ENCODE measurements at places on chromosomes 4 and X.

GRCh38 chr4:105709081-105709450 lies 482 bp downstream of the GSTCD start:
- no peak for DNase-seq

- no peak for DNase-seq
Measured at GRCh38 chrX:121579016-121579760, 531.8 kb downstream of the GLUD2 start.

GRCh38 chr4:83605744-83606172 lies 69.8 kb downstream of the GPAT3 start:
- no peak for DNase-seq

GRCh38 chrX:15747626-15748173 lies 9.6 kb downstream of the CA5B start:
- DNase-seq: no peak

GRCh38 chrX:107374132-107374531 lies 75.3 kb upstream of the FRMPD3 start:
- DNase-seq: no peak

GRCh38 chr4:52949336-52949735 lies 87.2 kb downstream of the RASL11B start:
- no peak for DNase-seq

GRCh38 chrX:96761566-96761965 lies 76.9 kb downstream of the DIAPH2 start:
- DNase-seq: no peak

- no peak for DNase-seq
Measured at GRCh38 chr4:20490734-20491133, 209.5 kb upstream of the PACRGL start.

- DNase-seq: no peak
Measured at GRCh38 chrX:139751053-139751452, 43.1 kb upstream of the MCF2 start.

DNA sequence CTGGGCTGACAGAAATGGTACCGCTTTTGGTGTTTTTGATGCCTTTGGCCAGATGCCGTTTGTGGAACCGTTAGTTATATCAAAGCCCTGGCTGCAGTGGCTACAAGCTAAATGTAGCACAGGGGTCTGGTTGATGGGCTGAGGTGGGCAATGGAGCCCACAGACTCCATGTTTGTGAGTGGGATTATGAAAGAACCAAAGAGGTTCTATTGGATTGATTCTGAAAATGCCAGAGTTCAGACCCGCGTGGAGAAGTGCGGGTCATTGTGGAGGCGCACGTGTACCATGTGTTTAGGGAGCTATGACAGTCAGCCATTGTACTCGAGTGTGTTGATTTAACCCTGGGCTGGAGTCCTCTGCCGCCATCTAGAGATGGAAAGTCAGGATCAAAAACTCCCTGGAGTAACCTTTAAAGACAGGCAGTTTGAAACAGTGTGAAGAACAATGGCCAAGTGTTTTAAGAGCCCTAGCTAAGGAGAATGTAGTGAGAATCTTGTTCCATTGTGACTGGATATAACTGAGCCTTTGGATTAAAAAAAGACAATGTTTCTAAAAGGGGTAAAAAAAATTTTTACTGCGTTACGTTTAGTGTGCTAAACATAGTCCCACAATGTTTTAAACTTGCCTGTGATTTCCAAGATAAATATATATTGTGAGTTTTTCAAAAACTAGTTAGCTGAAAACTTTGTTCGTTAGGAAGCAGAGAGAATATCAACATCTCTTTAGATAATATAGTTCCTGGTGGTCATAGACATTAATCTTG lies 12.7 kb downstream of the ART3 start:
- no peak for DNase-seq

DNA sequence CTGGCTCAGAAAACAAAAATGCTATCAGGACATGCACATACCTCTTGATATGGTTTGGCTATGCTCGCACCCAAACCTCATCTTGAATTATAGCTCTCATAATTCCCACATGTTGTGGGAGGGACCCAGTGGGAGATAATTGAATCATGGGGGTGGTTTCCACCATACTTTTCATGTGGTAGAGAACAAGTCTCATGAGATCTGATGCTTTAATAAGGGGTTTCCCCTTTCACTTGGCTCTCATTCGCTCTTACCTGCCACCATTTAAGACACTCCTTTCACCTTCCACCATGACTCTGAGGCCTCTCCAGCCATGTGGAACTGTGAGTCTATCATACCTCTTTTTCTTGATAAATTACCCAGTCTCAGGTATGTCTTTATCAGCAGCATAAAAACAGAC lies 958.6 kb downstream of the TRAM1L1 start:
- no peak for DNase-seq

- no peak for DNase-seq
Measured at GRCh38 chr4:109511414-109511813, 48.6 kb upstream of the MCUB start.

DNA sequence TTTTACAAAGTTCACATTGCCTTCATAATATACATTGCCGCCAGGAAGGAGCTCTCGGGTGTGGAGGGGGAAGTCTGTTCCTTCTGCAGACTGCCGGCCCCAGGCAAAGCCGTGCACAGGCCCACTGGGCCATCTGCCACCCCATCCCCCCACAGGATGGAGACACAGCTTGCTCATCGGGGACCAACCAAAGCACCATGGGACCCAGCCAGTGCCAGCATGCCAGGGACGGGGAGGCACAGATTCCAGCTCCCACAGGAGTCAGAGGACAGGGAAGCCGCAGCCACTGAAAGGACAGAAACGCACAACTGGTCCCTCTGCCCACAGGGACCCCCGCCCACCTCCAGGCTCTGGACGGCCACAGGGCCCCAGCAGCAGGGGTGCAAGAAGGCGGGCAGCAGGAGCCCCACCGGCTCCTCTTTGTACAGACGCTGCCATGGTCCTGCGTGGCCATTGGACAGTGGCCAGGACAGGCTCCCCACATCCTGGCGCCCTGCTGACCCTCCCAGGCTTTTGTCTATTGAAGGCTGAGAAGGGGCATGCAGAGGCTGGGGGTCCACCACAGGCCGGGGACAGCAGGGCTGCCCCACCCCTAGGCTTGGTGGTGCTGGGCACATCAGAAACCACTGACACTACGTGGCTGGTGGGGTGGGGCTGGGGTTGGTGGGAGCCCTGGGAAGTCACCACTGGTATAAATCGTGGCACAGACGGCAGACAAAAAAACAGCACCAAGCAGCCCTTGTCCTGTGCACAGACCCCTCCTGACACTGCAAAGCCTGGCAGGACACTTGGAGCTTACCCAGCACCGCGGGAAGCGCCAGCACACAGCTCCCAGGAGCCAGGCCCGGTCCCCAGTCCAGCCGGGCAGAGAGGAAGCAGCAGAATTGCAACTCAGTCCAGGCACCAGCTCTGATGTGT lies 89.0 kb downstream of the FAM53A start:
- no peak for DNase-seq

- DNase-seq: no peak
Measured at GRCh38 chrX:115561605-115562479, 868 bp downstream of the PLS3 start.

DNA sequence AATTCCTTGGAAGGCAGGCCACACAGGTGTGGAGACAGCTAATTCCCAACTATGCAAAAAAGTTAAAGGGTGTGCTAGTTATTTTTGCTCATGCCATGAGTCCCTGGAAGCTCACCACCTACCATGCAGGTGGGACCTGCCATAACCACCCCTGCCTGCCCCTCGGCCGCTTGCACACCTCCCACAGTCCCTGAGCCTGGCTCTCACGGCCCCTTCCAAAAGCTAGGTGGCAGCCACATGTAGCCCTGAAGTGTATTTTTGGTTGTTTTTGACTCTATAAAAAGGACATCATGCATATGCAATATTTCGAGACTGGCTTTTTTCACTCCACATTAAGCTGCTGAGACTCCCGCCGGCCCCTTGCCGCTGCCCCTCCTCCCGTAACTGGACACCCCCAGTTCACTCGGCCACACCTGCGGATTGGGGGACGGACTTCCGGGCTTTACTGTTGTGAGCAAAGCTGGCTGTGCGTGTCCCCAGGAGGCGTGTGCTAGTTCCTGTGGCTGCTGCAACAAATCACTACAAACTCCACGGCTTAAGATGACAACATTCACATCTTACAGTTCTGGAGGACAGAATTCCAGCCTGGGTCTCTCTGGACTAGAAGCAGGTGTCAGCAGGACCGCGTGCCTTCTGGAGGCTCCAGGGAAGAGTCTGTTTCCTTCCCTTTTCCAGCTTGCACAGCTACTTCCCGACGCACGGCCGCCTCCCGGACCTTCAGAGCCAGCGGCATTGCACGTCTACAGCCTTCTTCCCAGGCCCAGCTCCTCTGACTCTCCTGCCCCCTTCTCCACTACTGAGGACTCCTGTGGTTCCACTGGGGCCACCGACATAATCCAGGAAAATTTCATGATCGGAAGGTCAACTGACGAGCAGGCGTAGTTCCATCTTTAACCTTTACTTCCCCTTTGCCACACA lies 24.8 kb downstream of the ZFYVE28 start:
- no peak for DNase-seq

DNA sequence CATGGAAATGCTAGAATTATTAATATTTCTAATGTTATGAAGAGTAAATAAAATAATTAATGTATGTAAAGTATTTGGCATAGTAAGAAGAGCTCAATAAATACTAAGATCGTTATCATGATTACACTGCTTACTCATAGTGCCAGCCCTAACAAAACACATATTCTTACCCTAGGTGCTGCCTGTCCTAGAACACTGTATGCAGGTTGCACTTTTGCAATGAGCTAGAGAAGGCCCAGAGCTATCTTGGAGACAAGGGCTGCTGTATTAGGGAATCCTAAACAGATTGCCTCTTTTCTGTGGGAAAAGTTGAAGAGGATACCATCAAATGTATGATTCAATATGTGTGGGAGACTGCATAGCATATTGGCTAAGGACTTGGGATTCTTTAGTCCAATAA lies 48.0 kb upstream of the TMEM164 start:
- no peak for DNase-seq

- DNase-seq: no peak
Measured at GRCh38 chrX:3252744-3253143, 93.7 kb downstream of the MXRA5 start.

GRCh38 chr4:148828291-148828690 lies 386.1 kb upstream of the NR3C2 start:
- DNase-seq: no peak

DNA sequence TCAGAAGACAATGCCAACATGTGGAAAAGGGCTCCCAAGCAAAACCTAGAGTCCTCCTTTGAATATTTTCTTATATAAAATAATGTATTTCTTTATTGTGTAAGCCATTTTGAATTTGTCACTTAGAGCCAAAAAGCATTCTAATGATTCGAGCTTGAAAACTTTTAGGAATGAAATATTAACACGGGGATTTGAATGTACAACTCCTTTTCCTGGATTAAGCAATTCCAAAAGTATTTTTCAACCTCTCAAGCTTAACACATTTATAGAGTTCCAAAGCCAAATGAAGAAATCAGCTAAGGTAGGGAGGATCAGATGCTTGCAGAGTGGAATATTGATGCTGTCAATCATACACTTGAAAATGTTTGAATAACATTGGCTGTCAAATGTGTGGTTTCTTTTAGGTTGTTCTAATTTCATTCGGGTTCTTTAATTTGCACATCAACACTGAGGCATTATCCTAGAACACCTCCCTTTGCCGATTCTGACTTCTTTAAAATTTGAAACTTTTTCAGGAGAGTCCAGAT lies 67.2 kb upstream of the ETNPPL start:
- no peak for DNase-seq

- no peak for DNase-seq
Measured at GRCh38 chrX:101393530-101394305, 2.9 kb downstream of the RPL36A start.

DNA sequence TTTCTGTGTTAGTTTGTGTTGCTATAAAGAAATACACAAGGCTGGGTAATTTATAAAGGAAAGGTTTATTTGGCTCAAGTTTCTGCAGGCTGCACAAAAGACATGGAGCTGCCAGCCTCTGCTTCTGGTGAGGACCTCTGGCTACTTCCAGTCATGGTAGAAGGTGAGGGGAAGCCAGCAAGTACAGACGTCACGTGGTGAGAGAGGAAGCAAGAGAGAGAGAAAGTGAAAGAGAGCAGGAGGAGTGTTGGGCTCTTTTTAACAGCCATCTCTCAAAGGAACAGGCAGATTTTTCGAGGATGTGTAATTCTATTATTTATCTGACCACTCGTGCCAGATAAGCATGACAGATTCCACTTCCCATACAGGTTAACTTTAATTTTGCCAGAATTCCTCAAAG lies 1199.1 kb downstream of the ADGRL3 start:
- DNase-seq: no peak

DNA sequence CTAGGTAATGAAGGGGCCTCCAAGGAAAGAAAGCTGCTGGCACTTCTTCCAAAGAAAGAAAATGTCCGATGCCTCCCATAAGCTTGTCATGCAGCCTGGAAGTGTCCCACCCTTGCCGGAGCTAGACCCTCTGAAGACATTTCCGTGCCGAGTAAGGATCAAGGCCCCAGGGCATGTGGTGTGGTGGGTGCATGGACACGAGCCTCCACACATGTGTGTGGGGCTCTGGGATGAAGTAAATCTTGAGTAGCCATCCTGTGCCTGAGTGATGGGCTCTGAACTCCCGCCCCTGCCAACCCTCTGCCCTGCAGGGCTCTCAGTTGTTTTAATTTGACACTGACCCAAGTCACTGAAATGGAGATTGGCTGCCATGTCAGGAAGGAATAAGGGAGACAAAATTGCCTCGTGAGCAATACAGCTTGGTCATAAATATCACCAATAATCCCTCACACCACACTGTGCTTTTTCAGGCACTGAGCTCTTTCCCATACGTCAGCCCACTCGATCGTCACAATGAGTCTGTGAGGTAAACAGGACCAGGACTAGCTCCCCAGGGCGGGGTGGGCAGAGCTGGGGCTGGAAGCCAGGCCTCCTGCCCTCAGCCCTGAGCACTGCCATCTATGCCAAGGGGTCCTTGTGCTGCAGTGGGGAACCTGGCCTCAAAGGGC lies 24.6 kb downstream of the CNGA2 start:
- no peak for DNase-seq

GRCh38 chr4:14345356-14345775 lies 656.9 kb upstream of the CPEB2 start:
- DNase-seq: no peak

Measured in T-helper 1 cell (primary cell).